ENCODE measurements at places on chromosomes 2 and 18. TPM values are rescaled to one million over a fixed set of nuclear protein-coding genes. Genes with fewer than 3 reads are reported as not detected.
A peak's percentile ranks its signal among the peaks of the same experiment; 100 is the strongest.

DNA sequence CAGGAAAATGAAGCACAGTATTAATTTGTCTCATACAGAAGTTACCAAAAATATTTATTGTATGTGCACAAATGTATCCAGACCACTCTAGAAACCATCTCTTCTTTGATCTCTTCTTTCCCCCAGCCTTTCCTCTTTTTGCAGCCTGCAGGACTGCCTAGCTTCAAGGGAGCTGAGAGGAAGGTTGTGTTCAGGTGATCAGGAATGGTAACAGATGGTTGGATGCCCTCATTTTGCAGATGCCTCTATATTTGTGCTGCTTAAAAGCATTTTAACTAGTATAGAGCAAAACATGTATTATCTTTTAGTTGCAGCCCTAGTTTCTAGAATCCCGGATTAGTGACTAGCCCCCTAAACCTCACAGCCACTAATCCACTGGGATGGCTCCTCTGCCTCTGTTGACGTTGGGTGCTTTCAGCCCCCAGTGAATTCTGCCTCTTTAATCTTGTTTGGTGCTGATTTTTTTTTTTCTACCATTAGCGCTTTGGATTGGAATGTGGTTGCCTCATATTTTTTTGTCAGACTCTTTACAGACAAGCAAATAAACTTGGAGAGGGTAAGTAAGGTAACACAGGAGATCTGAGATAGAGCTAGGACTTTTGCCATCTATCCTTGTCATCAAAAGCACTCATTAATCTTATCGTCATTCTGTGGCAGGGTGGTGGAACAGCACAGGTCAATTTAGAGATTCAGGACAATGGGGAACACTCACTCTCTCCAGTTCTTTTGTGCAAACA, 103.8 kb upstream of the NDUFV2 start:
- DNase-seq: peak; percentile 57

DNA sequence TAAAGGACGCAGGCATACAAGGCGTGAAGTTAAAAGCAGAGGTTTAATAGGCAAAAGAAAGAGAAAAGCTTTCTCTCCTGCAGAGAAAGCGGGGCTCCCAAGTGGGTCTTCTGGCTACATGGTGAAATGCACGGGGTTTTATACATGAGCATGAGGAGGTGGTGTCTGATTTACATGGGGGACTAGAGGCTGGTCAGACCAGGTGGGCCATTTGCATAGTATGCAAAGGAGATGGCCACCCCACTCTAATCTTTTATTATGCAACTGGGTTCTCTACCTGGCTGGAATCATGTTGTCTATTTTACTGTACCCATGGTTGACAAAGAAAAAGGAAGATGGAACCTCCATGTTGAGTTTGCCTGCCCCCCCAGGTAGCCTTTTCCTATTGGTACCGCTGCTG, 356.2 kb downstream of the KCNJ3 start:
- no peak for DNase-seq

Gene TXNDC2
- not detected for total RNA-seq

Gene KCNK3
- total RNA-seq: 9.6 TPM

Gene OTOS
- total RNA-seq: not detected

Data from renal cortical epithelial cell (primary cell).